Stimulated activated CD4-positive, alpha-beta T cell treated with anti-CD3 and anti-CD28 coated beads, Interleukin-15, amount 100 ng/mL, for 24 hours (primary cell): ENCODE measurements at places on chromosomes 16 and 17.

DNA sequence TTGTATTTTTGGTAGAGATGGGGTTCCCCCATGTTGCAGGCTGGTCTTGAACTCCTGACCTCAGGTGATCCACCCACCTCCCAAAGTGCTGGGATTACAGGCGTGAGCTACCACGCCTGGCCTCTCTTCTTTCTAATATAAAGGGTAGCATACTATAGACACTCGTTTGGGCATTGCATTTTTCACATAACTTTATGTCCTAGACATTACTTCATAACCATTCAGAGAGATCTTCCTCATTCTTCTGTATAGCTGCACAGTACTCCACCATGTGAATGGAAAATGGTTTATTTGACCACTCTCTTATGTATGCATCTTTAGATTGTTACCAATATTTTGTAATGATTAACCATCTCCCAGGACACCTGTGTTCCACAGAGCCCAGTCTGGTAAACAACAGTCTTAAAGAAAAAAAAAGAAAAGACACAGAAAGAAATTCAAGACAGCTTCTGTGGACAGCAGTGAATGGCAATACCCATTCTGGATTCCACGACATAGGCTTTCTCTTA lies 42.1 kb downstream of the TK2 start:
- no peak for DNase-seq

DNA sequence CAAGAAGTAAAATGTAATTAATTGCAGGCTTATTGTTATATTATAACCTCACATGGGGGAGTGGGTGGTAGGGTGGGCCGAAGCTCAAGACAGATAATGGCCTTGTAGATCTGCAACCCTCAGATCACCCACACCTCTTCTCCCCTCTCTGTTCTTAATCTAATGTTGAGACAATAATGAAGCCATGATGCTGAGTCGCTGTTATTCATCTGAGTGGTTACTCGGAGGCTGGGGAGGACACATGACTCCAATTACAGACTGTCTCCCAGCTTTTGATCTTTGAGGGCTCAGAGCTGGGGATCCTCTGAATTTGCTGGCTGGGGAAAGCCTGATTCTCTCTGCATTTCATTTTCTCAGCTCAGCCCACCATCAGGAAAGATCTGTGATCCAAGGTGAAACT lies 275.3 kb downstream of the SHISA9 start:
- DNase-seq, result no peak

DNA sequence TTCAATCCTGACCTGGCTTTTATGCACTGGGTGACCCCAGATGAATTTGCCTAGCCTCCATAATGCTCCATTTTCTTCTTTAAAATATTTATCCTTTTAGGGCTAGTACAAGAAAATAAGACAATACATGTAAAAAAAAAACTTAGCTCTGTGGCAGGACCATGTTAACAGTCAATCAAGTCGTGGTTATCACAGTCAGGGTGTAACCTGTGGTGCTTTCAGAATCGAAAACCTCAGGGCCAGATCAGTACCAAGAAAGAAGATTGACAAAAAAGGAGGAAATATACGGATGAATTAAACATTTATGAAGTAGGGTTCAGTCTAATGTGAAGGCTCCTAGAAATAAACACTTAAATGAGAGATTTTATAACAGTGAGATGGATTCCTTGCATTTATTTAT lies 347.2 kb upstream of the MAF start:
- DNase-seq, result no peak

DNA sequence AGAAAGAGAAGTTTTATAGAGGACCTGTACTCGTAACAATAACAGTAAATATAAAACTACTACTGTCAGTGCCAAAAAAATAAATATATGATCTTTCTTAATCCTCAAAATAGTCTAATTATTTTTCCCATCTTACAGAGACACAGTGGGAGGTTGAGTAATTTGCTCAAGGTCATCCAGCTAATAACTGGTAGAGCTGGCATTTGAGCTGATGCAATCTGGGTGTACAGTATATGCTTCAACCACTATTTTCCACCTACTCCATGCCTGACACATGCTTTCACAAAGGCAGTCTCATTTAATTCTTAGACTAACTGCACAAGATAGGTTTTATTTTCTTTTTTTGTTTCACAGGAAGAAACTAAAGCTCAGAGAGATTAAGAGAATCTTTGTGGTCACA lies 33.6 kb downstream of the PIGL start:
- DNase-seq, result no peak

- DNase-seq, result no peak
These were observed 7.2 kb upstream of the TBKBP1 start for GRCh38 chr17:47686664-47687327.

DNA sequence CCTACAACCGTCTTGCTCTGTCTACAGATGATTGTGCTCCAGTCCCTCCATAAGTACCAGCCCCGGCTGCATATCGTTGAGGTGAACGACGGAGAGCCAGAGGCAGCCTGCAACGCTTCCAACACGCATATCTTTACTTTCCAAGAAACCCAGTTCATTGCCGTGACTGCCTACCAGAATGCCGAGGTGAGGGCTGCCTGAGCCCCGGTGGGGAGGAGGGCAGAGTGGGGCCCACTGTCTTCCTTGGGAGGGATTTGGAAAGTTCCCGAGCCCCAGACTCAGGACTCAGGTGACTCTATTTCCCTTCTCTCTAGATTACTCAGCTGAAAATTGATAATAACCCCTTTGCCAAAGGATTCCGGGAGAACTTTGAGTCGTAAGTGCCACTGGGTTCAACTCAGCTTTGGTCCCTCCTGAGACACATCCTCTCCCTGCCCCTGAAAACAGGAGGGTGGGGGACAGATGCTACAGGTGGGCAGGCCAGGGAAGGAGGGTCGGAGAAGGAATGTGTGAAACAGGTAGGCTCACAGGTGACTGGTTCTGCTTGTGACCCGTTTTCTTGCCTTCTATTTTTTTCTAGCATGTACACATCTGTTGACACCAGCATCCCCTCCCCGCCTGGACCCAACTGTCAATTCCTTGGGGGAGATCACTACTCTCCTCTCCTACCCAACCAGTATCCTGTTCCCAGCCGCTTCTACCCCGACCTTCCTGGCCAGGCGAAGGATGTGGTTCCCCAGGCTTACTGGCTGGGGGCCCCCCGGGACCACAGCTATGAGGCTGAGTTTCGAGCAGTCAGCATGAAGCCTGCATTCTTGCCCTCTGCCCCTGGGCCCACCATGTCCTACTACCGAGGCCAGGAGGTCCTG lies 11.4 kb downstream of the TBX21 start:
- no peak for DNase-seq

DNA sequence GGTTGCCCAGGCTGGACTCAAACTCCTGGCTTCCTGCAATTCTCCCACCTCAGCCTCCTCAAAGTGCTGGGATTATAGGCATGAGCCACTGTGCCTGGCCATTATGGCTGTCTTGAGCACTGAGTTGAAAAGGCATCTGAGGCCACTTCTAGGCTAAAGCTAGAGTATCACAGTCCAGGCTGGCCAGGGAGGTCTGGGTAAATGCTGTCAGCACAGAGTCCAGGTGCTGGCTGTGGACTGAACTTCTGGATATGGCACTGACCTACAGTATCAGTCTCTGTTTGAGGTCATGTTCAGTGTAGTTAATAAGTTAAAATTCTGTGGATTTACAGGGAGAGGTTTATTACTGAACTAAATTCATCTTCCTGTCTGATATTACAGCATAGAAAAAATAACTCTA lies 222.5 kb upstream of the TOM1L1 start:
- DNase-seq, result no peak

- peak; percentile 40 for DNase-seq
These were observed 18.4 kb upstream of the MRPS23 start for GRCh38 chr17:57868007-57868909.

GRCh38 chr16:58393138-58393504 lies 850 bp downstream of the GINS3 start:
- DNase-seq, result no peak

DNA sequence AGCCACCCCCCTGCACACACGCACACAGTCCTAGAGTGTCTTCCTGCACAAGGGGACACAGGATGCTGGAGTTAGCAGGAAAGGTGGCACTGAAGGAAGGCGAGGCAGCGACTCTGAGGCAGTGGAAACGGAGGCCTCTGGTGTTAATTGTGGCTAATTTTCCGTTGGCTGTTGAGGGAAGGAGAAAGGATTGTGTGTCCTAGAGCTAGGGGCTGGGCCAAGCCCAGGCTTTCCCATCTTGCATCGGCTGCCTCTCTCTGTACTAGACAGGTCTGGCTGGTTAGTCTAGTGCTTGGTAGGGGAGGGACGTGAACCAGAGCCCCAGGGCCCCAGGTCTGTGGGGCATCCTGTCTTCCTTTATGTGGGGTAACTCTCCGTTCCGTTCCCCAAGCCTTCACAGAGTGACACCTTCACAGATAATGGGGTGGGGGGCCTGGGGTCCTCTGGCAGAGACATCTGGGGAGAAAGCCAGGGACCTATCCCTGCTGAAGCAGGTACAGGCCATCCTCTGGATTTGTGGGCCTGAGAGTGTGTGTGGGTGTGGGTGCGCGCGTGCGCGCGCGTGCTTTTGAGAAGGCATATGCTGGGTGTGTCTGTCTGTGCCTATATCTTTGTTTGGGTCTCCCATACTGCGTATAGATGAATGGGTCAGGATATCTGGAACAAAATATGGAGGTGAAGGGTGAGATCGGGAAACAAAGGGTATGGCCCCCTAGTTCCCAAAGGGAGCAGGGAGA lies at the start of gene CHD3:
TSS of gene CHD3 (plus strand) at position 606 of the 737 bp plus-strand sequence. CDS start 212 bp downstream, outside the sequence.
- DNase-seq, result peak; percentile 79

DNA sequence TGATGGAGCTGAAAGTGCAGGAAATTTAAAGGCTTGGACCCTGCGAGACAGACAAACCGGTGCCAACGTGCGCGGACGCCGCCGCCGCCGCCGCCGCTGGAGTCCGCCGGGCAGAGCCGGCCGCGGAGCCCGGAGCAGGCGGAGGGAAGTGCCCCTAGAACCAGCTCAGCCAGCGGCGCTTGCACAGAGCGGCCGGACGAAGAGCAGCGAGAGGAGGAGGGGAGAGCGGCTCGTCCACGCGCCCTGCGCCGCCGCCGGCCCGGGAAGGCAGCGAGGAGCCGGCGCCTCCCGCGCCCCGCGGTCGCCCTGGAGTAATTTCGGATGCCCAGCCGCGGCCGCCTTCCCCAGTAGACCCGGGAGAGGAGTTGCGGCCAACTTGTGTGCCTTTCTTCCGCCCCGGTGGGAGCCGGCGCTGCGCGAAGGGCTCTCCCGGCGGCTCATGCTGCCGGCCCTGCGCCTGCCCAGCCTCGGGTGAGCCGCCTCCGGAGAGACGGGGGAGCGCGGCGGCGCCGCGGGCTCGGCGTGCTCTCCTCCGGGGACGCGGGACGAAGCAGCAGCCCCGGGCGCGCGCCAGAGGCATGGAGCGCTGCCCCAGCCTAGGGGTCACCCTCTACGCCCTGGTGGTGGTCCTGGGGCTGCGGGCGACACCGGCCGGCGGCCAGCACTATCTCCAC lies at the start of gene NOG:
TSS of gene NOG (plus strand) at position 54 of the 674 bp plus-strand sequence. CDS start at position 579, 525 bp downstream.
- peak; percentile 65 for DNase-seq

- DNase-seq, result no peak
These were observed 10.8 kb upstream of the G6PC1 start for GRCh38 chr17:42889809-42890208.

- DNase-seq, result no peak
These were observed 654.3 kb upstream of the KIF2B start for GRCh38 chr17:53168413-53168812.

DNA sequence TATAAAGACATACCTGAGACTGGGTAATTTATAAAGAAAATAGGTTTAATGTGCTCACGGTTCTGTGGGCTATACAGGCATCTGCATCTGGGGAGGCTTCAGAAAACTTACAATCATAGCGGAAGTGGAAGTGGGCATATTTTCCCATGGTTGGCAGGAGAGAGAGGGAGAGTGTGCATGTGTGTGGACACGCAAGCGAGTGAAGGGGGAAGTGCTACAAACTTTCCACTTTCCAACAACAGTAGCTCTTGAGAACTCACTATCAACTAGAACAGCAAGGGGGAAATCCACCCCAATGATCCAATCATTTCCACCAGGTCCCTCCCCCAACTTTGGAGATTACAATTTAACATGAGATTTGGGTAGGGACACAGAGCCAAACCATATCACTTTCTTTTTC lies 11.1 kb downstream of the TAOK1 start:
- no peak for DNase-seq

- DNase-seq, result no peak
These were observed 38.2 kb upstream of the ARL6IP1 start for GRCh38 chr16:18839555-18839954.

- DNase-seq, result no peak
These were observed 1938.8 kb downstream of the TP53TG3F start for GRCh38 chr16:35398180-35398579.

- no peak for DNase-seq
These were observed at the start of gene ABCC11 for GRCh38 chr16:48247311-48247710. Gene ABCC11 (minus strand): TSS chr16:48247539. CDS start chr16:48231921, 15,618 bp downstream.

DNA sequence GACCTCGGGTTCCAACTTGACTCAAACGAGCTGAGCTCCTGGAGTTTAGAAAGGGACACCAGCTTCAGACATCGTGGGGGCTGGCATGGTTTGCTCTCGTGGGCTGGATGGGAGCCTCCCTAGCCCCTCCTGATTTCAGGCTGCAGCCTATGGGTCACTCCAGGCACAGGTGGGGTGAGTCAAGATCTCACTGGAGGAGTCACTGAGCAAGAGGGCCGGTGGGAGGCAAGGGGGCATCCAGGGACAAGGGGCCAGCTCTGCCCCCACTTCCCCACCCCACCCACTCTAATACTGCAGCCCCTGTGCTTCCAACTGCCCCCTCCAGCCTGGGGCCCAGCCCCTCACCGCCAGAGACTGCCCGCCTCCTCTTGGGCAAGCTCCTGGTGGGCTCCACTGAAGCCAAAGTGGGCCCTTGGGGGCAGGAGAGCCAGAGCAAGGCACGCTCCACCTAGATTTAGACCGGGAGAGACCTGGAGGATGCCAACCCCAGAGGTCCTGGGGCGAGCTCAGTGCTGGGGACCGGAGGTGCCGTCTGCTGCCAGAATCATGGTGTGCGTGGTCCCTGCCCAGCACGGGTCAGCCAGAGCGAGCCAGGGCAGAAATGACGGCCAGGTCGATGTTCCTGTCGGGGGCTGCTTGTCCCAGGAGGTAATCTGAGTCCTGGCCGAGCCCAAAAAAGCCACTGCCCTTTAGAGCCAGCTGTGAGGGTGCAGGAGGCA lies 6.4 kb downstream of the SLC16A3 start:
- DNase-seq, result no peak

DNA sequence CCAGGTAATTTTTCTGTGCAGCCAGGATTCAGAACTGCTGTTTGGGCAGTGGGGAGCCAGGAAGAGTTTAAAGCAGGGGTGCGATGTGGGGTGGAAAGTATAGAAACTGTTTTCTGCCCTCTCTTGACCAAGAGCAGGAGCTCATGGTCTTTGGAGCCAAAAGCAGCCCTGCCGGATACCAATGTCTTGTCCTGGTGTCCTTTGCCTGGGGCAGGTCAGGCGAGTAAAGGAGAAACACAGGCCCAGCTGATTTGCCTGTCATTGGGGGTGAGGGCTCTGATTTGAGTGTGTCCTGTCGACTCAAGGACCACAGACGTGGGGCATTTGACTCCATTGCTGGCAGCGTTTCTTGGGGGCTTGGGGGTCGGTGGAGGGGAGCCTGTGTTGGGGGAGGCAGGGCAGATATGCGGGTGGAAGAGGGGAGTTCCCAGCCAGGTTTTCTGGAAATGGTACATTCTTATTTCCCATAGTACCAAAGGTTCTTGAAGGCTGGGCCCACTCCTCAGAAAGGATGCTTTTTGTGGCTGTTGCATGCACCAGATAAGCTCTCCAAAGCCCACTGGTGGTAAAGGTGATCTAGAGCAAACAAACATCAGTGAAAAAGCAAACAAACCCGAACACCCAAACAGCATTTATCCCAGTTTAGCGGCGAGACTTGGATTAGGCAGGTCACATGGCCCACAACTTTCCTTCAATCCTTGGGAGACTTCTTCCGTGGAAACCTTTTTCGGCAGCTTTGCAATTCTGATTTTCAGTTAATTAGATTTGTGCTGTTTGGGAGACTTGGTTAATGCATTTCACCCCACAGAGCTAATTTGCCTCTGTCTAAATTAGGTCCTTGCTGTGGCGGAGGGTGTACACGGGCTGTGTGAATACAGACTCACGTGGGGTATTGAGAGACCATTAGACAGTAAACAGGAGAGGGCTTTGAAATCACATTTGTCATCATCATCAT lies 59.0 kb downstream of the MSI2 start:
- no peak for DNase-seq
